ENCODE measurements at places on chromosomes 3 and 15.

DNA sequence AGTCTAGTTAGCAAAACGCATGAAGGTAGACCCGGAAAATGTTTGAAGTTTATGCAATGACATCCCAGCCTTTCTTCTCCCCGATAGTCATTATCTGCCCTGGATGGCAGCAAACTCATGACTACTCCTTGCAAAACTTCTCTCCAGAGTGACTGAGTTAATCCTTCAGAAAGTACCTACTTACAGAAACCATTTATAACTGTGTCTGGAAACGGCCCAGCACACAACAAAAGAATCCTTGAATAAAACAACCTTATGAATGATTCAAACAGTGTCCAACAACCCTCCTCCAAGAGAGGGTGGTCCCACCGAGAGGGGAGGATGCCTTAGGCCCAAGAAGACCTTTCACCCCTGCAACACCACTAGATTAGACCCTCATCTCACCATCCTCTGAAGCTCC lies 14.2 kb downstream of the ST8SIA2 start:
- DNase-seq, result no peak

GRCh38 chr3:157837336-157837735 lies 268.9 kb downstream of the SHOX2 start:
- DNase-seq, result no peak

GRCh38 chr3:155497930-155498647 lies 204.6 kb upstream of the STRIT1 start:
- no peak for DNase-seq

- DNase-seq, result no peak
Observed at GRCh38 chr15:57375827-57376695, at the start of gene CGNL1. Gene CGNL1 (plus strand): TSS chr15:57376505. CDS start chr15:57438000, 61,495 bp downstream.

DNA sequence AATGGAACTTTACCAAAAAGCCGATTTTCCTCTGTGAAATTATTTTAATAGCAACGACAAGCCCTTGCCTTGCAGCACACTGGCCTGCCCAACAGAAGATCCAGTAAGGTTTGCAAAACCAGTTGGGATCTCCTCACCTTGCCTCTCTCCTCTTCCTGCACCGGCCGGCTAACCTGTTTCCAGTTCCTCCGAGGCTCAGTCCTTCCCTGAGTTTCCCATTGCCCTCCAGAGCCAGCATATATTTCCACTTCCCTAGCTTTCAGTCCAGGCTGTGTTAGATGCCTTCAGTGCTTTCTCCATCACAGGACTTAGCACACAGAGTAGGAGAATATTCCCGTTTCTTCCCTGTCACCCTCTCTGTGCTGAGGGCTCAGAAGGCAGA lies 60.3 kb downstream of the NOX5 start:
- DNase-seq, result no peak

- no peak for DNase-seq
Observed at GRCh38 chr3:126781889-126782491, 78.0 kb downstream of the CHCHD6 start.

- no peak for DNase-seq
Observed at GRCh38 chr3:19148768-19149091, 420 bp downstream of the KCNH8 start.

DNA sequence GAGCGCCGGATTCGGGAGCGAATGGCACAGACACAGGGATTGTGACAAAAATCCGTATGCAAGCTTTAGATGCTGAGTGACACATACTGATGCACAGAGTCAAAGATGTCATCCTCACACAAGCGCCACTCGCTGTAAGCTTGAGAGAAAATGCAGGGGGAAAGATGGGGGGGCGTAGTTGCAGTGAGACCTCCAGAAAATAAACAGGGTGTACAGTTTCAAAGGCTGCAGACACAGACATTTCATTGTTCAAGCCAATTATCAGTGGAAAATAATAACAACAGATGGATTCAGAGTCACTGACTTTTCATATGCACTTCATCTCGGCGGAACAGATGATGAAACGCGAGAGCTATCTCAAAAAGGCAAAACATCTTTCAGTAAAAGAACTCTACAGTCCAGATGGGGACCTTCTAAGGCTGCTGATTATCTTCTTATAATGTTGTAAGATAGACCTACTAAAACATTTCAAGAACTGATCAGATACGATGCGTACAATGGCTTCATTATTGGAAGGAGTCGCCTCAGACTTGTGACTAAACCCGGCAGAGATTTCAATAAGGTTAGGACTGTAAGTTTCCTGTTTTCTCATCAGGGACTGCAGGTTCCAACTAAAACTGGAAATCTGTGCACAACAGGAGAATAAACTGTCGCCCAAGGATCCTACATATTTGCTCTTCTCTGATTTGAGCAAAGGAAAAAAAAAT lies 275.4 kb downstream of the FOXP1 start:
- DNase-seq, result no peak

GRCh38 chr15:52278135-52278534 lies 17.5 kb downstream of the MYO5C start:
- DNase-seq, result no peak
